ENCODE measurements at places on chromosomes 2 and 18.

DNA sequence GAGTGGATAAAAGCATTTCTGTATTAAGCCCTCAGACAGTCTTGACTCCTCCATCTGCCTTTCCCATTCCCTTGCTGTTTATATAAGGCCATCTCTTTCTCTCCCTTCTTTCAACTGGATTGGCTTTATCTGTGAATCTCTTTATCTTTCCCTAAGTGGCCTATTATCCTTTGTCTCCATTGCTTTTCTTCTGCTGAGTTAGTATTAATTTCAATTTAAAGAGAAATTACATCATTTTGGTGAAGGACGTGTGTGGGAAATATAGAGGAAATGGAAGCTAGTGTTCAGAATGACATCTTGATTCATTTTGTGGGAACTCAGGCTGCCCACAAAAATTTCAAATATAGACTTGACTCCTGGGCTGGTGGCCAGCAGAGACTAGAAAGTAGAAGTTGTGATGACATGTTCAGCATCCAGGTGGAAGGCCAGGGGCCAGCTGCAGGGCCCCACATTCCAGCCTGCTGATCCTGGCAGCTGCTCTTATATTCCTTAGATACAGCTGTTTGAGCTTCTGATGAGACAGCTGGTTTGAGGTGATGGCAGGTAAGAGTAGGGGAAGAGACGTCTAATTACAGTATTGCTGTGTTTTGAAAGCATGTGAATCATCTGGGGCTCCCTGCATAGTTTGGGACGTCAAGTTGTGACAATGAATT is 52.3 kb downstream of the DIS3L2 start:
- no peak for DNase-seq

DNA sequence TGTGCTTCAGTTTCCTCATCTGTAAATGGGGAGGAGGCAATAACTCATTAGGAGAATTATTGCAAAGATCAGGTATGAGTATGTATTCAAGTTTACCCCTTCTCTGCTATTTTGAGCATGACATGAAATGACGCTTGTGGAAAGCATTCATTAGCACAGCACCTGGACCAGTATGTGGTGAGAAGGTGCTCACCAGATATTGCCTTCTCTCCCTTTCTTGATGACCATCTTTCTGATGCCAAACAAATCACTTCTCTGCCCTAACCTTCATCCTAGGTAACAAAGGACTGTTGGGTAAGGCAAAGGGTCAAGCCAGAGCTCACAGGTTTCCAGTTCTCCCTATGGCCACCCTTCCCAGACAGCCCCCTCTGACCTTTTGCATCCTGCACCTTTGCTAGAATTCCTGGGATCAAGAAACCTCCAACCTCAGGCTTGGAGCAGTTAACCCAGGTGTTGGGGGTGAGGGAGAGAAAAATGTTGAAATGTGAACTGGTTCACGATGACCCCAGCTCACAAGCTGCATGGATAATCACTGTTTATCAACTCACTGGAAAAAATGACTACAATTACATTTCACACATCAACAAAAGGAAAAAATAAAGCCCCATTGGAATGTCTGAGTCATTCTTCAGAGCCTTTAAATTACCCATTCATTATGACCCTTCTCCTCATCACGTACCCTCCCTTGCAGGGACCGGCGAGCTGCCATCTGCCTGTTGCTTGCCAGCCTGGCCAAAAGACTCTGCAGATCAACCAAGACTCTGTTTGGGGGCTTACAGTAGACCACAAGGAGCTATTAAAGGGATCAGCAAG is 41.6 kb downstream of the LBH start:
- no peak for DNase-seq

DNA sequence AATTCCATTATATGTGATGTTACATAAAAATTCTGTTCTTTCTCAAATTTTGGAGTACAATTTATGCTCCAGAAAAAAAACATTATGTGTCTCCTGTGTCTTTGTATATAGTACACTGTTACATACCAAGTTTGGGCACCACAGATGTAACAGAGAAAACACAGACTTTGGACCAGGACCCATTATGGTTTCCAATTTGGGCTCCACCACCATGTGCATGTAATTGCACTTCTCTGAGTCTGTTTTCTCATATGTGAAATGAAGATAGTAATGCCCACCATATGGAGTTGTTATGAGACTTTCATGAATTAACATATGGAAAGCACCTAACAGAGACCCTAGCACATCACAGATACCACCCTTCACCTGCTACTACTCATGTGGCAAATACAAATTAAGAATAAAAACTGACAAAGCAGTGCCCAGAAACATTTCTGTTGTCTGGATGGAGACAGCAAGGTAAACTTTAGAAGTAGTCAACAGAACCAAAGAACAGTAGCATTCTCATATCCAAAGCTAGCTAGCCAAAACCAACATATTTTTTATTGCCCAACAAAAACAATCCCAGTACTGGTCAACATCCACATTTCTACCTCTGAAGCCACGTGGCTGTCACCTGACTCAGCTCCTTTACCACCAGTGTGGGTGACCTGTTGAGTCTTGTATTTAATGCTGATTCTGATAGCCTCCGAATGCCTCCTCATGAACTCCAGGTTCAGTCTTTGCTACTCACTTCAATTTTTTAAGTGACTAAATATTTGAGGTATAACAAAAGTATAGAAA is 42.9 kb downstream of the ANTXR1 start:
- no peak for DNase-seq

DNA sequence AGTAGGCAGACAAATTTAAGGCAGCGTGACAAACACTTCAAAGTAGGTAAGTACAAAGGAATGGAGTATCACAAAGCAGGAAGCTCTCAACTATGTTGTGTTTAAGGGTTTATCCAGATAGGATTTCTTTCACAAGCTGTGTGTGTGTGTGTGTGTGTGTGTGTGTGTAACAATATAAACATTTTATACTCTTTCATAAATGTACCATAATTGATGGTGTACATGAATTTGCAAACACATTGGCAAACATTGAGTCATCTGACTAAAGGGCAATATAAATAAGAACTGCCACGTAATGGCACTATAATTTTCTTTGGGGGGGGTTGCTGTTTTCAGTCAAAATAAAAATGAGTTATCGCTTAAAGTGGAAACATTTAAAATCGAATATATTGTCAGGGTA is 1004.4 kb upstream of the DDX18 start:
- DNase-seq = no peak

DNA sequence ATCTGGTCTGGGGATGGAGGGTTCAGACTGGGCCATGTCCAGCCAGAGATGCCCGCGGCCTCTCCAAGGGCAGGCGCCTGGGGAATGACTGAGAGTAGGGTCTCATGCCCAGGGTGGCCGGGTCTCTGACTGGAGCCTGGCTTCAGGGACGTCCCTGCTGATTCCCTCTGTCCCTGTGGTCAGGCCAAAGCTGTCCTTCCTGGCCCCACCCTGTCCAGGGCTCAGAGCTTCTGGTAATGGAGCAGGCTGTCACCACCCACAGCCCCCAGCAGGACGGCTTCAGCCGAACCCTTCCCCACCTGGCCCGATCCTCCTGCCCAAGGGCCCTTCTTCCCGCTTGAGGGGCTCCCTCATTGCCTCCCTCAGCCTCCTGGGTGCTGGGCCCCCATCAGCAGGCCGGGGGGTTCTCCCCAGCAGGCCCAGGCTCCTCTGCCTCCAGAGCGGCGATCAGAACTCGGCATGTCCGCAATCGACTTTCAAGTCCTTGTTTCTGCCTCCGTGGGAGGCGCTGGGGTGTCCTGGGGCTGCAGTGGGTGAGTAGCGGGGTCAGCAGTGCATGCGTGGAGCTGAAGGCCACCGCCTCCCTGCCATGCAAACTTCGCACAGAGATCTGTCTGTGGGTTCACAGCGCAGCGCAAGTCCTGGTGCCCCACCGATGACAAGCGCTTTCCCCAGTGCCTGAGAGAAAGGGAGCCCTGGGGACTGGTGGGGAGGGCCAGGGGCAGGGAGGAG is 18.3 kb downstream of the RAMP1 start:
- no peak for DNase-seq

DNA sequence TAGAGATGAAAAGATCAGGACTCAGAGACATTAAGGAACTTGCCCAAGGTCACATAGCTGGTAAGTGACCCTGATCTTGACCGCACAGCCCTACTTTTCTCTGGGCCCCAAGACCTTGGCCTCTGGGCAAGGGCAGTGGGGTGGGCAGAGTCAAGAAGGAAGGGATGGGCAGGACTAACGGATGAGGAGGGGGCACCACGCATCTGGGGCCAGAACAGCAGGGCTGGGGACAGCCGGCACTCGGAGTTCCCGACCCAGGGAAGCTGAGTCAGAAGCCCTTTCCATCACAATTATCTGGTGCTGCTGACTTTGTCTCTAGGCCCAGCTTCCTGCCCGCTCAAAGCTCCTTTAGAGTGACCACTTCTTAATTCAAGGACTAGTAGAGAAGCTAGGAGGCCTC is 14.4 kb downstream of the CFAP65 start:
- DNase-seq = no peak

Data from anterior cingulate cortex (tissue), 58 donors.